ENCODE measurements at places on chromosomes 5 and 9.

- no peak for DNase-seq
Measured at GRCh38 chr5:34496260-34496691, 159.9 kb upstream of the RAI14 start.

DNA sequence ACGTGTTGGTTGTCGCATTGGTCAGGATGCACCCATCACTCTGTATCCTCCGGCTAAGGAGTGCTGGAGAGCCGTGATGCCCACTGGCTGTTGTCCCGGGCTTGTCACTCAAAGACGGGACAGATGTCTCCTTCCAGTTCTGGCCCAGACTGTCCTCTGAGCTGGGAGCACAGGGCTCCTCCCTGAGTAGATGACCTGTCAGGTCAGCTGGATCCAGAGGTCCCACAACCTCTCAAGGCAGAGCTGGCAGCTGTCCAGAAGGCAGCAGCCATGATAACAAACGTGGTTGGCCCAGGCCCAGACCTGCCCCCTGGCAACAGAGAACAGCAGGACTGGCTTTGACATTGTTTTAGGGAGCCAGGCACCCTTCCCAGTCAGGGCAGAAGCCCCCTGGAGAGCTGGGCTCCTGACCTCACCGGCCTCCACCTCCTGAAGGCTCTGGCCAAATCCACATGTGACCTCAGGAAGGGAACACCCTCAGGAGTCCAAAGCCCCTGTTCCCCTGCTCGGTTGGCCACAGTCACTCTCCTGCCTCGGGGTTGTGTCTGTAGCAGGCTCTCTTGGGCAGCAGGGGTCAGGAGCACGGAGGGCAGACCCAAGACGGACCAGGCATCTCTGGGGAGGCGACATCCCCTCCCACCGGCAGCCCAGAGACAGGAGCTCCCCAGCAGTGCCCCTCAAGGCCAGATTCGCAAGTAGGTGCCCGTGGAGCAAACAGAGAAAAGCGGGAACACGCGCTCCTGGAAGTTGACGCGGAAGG is 10.3 kb downstream of the TRIM7 start:
- DNase-seq: no peak

GRCh38 chr5:152271420-152271819 is 133.7 kb downstream of the NMUR2 start:
- no peak for DNase-seq

GRCh38 chr9:136757328-136757727 is 715 bp downstream of the LCN8 start:
- DNase-seq: no peak

DNA sequence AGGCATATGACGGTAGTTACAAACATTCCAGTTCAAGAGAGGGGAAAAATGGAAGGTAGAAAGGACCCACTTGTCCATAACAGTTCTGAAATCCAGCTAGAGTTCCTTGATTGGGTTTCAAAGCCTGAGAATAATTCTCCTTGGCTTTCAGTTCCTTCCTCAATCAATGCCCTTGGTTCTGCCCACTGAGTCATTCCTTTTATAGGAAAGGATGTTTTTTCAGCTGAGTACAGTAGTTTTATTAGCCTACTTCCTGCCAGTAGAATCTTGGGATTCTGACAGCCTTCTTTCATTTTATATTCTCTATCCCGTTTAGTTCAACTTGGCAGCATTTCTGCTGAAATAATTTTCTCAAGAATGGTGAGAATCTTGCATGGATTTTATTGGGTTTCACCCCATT is 386.9 kb upstream of the SMC2 start:
- DNase-seq: no peak

DNA sequence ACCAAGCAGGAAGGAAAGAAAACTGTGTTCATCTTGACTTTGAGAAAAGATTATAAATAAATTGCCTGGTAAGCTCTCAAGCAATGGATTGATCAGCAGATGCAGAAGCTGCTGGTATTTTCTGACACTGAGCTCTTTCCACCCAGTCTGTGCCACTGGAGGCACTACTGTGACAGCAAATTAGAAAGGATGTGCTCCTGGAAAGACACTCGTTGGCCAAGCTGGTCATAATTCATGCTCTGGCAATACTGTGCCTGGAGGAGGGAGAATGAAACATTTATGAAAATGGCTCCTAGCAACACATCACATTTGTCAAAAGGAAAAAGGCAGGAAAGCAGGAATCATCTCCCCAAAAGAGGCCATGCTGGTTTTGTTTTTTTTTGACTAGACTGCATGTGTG is 84.2 kb downstream of the CAVIN4 start:
- DNase-seq: no peak

- DNase-seq: no peak
Measured at GRCh38 chr5:80025069-80025468, 10.1 kb upstream of the THBS4 start.

DNA sequence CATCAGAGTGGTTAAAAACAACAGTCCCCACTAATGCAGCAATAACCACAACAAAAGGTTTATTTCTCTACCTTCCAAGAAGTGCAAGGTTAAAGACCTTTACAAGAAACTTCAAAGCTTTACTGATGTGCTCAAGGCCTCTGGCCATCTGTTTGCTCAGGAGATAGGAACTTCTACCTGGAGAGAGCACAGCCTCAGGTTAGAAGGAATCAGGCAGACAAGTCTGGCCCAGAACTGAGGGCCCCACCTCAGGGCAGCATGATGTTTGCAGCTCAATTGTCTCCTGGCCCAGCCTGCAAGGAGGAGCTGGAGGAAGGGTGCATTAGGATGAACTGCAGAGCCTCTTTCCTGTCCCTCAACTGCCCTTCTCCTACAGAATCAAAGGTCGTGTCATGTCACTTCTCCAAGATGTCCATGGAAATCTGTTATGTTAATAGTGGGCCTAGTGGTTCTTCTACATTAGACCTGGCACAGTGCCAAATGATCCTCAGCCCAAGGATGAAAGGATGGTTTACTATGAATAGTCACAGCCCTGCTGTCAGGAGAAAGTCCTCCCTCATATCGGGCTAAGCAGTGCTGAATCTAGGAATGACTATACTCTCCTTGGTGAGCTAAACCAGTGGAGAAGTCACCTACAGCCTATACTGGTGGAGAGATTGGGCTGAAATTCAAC is 98.9 kb upstream of the NTRK2 start:
- DNase-seq: no peak

GRCh38 chr9:89814340-89815040 is 209.7 kb downstream of the GADD45G start:
- no peak for DNase-seq

- no peak for DNase-seq
Measured at GRCh38 chr5:30687461-30687860, 506.0 kb upstream of the CDH6 start.

GRCh38 chr5:929596-929995 is 36.9 kb downstream of the TRIP13 start:
- no peak for DNase-seq

DNA sequence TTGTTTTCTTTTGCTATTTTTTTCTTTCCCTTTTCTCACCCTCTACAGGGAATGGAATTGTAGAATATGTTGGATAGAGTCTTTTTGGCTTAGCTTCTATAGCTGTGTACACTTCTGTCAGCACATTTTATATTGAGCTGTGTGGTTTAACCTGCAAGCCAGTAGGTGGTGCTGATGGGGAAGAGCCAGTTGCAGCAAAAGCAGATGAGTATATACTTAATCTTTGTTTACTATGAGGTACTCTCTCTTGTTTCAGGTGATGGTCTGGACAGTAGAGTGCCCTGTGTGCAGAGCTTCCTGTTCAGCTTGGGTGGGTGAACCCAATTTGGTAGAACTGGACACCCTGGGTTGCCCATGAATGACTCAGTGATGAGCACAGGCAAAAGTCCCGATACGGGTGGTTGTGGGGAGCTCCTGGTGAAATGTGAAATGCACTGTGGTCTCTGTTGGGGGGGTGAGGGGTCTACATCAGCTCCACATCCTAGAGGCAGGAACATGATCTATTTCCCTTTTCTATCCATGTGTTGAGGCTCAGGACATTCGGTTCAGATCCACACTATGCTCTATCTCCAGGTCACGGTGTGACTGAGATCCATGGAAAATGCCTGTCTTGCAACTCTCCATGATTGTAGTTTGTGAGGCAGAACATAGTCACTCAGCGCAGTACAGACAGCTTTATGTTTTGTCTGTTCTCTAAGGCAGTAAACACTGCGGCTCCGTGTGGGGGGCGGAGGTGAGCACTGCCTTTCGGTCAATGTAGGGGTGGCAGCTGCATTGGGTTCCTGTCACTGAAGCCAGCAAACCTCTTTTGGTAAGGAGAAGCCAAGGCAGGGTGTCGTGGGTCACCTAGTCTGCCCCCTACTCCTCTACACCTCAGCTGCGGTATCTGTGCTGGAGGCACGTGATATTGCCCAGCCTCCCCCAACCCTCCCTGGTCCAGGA is 353.2 kb downstream of the PRR16 start:
- no peak for DNase-seq

- no peak for DNase-seq
Measured at GRCh38 chr5:133032852-133033742, 6.7 kb upstream of the ZCCHC10 start.

DNA sequence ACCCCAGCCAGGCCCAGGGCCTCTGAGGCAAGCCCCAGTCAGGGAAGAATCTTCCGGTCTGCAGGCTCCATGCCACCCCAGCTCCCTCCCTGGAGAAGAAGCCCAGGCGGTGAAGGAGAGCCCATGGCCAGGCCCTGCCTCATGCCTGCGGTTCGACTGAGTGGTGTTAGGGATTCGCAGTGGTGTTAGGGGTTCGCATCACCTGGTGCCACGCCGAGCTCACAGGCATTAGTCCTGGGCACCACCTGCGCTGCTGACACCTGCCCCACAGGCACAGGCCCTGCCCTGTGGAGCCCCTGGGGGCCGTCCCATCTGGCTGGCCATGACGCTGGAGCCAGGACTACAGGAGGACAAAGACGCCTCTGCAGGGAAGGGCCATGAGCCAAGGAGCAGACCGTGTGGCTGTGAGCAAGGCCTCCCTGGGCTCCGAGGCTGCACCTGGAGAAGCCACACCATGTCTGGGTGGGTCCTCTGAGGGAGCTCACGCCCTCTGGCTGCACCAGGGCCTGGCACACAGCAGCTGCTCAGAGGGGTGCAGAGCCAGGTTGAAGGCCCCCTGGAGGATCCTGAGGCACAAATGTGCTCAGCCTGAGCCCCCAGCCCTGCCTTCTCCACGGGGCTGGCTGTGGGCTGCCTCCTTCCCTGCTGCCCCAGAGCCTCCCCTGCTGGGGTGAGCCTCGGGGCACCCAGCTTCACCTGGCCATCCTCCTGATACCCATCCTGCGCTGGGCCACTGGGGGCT is 27.6 kb upstream of the RNF130 start:
- DNase-seq: no peak

GRCh38 chr9:15553528-15553898 is 670 bp downstream of the CCDC171 start:
- DNase-seq: no peak

- DNase-seq: no peak
Measured at GRCh38 chr9:8491563-8491962, 692.0 kb upstream of the DMAC1 start.

GRCh38 chr9:127862075-127863011 is 7.9 kb upstream of the ENG start:
- peak; percentile 96 for DNase-seq

DNA sequence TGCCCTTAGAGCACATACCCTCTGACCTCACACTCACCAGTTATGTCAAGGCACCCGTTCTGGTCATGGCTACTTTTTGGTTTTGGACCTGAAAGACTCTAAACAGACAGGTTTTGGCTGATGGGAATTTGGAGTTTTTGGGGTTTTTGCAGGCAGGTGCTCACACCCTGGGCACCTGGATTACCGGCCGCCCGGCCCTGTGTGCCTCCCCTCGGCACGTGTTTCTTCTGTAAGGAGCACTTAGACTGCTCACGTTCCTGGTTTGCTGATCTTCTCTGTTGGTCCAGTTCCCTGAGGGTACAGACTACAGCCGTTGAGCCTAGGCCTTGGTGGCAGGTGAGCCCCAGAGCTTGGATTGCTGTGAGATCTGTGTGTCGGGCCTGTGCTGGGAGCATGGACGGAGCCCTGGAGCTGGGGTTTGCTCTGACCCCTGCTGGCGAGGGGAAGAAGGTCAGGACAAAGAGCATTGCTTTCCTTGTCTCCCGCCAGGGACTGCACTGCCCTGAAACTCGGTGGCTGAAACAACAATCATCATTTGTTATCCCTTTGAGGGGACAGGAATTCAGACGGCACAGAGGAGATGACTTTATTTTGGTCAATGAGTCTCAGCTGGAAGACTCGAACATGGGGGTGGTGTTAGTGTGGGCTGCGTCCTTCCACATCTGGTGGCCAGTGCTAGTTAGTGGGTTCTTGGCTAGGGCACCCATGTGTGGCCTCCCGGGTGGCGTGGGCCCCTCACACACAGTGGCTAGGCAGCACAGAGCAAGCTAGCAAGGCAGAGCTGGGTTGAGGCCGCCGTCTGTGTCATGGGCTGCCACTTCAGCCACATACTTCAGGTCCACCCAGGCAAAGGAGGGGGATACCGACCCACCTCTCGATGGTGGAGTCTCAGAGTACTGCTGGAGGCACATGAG is 76.4 kb downstream of the EHMT1 start:
- no peak for DNase-seq

- no peak for DNase-seq
Measured at GRCh38 chr9:78149702-78150291, 86.1 kb upstream of the CEP78 start.

- no peak for DNase-seq
Measured at GRCh38 chr9:13769641-13770040, 490.1 kb upstream of the MPDZ start.

DNA sequence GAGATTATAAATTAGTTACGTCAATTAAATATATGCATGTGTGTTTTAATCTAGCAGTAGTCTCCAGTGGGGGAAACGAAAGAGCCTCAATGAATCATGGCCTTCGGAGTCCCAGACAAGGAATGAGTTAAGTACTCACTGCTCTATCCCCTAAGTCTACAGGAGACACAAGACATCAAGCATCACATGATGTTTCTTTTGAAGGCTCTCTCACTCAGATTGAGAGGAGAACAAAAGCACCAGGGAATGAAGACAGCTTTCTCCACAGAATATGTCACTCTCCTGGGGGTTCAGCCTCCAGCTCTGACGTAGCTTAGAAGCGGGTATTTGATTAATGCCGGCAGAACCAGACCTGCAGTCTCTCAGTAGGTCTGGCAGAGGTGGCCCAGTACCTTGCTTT is 381.4 kb downstream of the ACTL7B start:
- no peak for DNase-seq

DNA sequence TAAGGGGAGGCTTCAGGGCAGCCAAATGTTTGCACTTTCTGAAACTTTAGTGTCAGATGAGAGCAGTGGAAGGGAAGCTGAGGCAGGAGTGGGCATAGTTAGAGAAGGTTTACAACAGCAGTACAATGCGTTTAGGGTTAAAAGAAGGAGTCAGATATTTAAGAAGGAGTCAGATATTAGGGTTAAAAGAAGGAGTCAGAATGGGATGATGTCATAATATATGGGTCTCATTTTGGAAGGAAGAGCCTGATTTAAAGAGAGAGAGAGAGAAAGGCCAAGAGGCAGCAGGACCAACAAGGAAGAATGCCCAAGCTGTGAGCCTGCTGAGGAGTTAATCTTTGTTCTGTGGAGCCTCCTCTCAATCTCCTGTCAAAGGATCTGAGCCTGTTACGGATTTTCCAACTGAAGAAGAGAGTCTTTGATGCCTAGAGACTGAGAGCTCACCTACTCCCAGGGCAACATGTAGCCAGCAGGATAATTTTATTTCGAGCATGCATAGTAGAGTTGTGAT is 9.5 kb downstream of the ISL1 start:
- DNase-seq: no peak

- peak; percentile 10 for DNase-seq
Measured at GRCh38 chr9:6068983-6069382, 53.6 kb upstream of the RANBP6 start.

- no peak for DNase-seq
Measured at GRCh38 chr5:30804739-30805505, 388.6 kb upstream of the CDH6 start.
